ENCODE measurements at places on chromosomes 11 and 22.

DNA sequence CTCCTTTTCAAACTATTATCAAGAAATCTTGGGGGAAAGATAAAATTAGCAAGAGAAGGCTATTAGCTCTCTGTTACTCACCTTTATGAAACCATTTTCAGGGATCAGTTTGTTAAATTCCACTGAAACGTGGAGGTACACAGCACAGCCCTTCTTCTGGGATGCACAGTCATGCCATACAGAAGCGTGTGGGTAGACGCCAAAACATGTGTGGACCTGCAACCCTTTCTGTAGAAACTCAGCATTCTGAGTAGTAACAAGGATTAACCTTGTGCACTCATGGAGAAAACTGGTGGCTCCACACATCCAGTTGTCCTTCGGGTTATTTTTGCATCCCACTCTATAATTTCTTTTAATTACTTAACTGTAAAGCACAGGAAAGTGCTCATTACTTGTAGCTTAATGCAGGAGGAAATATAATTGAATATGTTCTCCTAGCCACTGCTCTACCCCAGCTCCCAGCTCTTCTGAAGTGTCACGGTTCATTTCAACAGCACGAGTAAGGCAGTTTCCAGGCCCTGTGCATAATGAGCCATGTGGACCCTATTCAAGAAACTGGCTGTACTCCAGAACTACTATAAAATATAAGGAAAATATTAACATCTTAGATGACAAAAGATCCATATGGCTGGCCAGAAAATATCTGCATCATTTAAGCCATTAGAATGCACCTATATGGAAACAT is 26.1 kb downstream of the BDNF start:
- no peak for DNase-seq

GRCh38 chr11:106159836-106160235 is 82.4 kb downstream of the AASDHPPT start:
- no peak for DNase-seq

DNA sequence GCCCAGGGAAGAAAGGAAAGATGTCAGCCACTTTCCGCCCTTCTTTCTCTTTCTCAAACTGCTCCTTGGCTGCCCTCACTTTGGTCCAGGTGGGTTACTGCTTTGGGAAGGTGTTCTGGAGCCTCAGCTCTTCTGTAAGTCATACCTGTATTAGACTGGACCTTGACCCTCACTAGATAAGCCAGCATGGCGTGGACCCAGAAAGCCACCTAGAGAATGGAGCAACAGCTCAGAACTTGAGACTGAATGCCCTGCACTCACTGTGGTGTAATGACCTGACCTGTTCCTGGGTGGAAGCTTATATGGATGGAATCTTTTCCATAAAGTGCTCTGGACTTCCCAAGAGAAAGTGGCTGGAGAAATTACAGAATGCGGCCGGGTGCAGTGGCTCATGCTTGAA is 15.6 kb downstream of the ACP2 start:
- no peak for DNase-seq

DNA sequence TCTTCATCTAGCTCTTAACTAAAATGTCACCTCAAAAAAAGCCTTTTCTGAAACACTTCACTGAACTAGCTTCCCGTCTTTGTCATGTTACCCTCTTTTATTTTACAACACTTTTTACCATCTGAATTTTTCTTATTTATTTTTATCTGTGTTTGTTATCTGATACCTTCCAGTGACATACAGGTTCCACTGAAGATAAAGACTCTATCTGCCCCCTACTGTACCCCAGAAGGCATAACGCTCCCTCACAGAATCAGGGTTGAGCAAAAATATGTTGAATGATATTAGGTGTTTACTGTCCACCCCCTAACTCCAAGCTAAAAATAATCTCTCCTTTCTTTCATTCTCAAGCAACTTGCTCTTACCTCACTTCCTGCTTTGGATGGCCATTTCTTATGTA is 654.2 kb downstream of the NELL1 start:
- DNase-seq: no peak

DNA sequence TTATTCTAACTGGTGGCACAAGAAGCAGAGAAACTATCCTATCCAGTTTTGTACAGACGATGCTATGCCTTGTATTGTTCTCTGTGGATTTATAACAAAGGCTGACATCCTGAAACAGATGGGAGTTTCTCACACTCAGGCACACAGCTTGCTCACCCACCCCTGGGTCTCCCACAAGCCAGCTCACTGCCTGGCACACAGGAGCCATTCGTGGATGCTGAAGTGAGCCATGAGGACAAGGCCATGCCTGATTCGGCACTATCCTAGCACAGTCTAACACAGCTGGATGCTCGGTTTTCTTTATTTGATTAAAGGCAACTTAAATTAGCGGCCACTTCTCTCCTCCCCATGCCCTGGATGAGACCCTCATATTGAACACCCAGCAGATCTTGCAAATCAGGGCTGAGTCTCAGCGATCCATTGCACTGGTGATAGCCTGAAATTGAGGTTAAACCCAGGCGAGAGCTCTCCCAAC is 25.7 kb upstream of the TMPRSS4 start:
- DNase-seq: no peak

GRCh38 chr11:3838504-3838903 is 2.3 kb downstream of the RHOG start:
- DNase-seq: no peak

- DNase-seq: no peak
Measured at GRCh38 chr11:43567396-43567975, 113.1 kb upstream of the HSD17B12 start.

DNA sequence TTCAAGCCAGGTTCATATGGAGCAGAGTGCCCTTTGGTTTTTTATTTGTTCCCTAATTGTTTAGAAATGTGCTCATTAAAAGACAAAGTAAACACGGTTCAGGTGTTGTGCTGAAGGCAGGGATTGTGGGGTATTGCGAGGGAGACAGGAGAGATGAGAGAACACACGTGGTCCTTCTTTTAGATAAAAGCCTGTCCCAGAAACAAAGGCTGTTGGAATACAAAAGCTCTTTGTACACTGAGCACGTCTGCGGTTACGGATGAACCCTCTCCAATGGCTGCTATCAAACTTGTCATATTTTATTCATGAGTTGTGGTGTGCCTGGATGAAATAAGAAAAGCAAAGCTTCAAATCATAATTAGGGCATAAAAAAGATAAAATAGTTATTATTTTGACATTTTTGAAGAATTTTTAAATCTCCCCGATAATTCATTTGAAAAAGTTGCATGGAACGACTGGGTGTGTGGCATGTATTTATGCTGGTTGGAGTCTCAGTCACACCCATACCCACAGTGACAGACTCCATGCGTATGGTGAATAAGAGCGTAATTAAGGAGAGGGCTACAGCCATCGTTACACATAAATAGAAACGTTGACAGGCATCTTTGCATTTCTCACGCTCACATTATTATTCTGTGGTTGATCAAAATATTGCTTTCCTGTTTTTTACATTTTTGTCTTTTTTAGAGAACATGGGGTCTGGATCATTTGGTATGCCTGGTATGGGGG is 92.9 kb downstream of the NELL1 start:
- no peak for DNase-seq

DNA sequence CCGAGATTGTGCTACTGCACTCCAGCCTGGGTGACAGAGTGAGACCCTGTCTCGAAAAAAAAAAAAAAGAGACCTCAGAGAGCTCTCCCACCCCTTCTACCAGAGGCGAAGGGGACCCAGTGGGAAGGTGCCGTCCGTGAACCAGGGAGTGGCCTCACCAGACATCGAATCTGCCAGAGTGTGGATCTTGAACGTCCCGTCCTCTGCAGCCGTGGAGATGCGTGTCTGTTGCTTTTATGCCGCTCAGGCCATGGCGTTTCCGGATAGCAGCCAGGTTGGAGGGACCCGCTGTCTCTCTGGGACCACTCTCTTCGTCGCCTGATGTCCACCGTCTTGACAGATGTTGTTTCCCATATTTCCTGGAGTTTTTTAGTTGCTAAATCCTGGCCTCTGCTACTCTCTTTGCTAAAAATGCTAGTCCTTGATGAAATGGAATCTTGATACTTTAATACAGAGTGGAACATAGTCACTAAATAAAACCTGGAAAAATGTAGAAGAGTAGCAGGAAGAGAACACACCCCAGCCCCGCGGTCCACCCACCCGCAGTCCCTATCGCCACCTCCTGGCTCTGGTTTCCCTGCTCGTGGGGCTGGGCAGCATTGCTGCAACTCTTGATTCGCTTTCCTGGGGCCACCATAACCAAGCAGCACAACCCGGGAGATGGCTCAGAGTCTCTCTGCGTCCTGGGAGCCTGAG is 12.0 kb upstream of the MUC6 start:
- DNase-seq: no peak

- DNase-seq: no peak
Measured at GRCh38 chr11:9714272-9714940, 50.5 kb downstream of the SWAP70 start.

DNA sequence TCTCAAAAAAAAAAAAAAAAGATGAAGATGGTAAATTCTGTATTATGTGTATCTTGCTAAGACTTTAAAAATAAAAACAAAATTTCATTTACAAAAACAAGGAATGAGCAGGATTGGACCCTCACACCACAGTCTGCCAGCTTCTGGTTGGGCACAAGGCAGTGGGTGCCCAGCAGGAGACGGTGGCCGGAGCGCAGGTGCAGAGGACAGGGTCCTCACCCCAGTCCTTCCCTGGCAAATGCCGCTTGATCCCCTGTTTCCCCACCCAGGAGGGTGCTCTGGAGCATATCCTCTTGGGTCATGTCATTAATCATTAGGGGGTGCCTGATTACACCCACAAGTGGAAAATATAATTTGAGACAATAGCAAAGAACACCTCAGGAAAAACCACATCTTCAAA is 31.2 kb downstream of the SHANK2 start:
- no peak for DNase-seq

DNA sequence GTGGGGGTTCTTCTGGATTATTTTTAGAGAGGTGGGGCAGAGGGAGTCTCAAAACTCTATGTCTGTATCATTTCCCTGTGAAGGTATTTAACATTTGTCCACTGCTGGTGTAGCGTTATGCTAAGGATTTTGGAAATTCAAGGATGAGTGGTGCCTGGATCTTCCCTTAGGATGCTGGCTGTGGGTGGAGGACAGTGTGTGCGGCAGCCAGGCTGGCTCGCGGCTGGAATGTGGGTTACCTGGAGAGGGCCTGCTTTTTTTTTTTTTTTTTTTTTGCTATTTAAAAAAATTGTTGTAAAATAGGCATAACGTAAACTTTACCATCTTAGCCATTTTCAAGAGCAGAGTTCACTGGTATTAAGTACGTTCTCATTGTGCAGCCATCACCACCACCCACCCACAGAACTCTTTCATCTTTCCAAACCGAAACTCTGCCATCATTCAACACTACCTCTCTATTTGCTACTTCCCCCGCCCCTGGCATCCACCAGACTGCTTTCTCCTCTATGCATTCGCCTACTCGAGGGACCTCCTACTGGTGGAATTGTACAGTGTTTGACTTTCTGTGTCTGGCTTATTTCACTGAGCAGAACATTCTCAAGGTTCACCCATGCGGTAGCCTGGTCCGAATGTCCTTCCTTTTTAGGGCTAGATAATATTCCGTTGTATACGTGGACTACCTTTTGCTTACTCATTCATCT is 67.1 kb downstream of the PARVB start:
- no peak for DNase-seq

DNA sequence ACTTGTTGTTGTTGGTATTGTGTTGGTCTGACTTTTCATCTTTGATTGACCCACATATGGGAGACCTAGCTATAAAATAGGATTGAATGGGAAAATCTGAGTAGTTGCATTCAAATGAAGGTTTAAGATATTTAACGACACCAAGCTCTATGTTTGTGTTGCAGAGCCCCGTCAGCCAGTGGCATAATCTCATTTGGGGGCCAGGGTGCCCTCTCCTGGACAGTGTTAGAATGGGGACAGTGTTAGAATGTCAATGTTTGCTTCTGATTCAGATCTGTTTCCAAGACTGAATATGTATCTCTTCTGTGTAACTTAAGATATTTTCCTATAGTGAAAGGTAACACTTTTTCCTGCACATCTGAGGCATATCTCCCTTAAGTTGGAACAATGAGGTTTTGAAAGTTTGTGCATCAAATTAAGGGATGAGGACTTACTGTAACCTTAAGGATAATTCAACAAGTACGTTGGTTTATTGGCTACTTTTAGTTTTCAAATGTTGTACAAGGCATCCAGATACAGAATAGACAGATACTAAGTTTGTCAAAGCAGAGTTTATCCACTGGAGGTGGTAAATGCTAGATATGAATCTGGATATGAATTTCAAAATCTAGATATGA is 5.3 kb upstream of the OR52M1 start:
- no peak for DNase-seq

- DNase-seq: no peak
Measured at GRCh38 chr11:79206951-79207350, 233.9 kb downstream of the TENM4 start.

DNA sequence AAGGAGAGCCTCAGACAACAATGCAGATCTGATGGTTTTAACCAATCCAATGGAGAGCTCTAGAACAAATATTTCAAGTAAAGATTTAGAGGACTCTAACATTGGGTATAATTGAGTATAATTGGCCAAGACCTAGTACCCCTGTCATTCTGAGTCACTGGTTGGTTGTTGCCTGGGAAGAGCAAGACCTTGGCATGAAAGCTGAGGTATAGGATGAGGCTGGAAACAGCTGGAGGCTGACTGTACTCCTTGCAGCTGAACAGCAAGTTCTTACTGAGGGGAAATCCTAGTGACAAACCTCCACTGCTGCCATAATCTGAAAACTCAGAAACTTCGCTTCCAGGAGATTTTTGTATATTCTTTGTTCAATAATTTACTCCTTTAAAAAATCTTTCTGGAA is 54.3 kb upstream of the MUC15 start:
- DNase-seq: no peak

DNA sequence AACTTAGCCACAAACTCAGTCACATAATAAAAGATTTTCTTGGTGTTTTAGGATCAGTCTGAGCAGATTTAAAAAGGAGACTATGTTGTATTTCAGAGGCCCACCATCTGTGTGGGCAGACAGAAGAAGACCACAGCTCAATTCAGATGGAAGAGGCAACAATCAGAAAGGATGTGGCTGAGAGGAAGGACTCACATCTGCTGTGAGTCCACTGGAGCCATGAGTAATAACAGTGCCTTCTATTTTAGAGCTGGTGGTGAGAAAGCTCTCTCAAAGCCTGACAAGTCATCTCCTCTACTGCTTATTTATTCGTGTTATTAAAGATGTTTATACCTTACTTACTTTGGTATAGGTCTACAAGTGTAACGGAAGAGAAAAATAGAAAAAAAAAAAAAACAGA is 357.2 kb downstream of the OPCML start:
- no peak for DNase-seq

DNA sequence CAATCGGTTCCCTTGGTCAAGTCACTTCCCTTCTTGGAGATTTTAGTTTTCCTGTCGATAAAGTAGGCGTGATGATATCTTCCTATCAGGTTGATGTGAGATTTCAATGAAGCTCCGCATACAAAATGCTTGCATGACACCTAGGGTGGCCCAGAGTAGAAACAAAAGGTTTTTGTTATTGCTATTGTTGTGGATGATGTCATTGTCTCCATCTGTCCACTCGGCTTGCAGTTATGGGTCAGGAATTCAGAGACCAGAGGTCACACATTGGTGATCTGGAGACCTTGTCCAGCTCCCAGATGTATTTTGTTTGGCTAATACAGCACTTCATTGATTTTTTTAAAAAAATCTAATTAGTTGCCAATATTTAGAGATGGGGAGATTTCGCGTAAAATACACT is 382.1 kb downstream of the MN1 start:
- DNase-seq: no peak
